SHP77 (cell line): ENCODE measurements at places on chromosomes 1 and 21.

GRCh38 chr1:223125766-223126165, 17.3 kb downstream of the TLR5 start:
- no peak for DNase-seq

GRCh38 chr1:18644973-18645746, 14.5 kb downstream of the PAX7 start:
- DNase-seq = no peak

DNA sequence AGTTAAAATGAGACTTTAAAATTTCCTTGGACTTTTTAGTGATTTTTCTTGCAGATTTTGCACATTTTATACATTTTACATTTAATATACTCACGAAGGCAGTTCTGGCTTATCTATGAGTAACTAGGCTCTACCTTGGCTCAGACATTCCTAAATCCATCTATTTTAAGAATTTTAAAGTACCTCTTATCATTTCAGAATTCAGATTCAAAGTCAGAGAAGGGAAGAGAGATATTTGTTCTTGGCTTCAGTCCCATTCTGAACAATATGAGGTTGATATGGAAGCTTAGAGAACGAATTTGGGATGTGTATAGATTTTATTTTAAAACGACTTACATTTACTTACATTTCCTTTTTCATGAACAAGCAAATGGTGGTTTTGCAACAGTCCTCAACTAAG, 230.2 kb downstream of the LMO4 start:
- DNase-seq = no peak

- no peak for DNase-seq
These were observed 1.5 kb downstream of the CCN1 start for GRCh38 chr1:85581802-85582686.

- DNase-seq = no peak
These were observed 67.6 kb downstream of the TENT5C start for GRCh38 chr1:117673405-117673804.

GRCh38 chr1:210022044-210022443, 84.0 kb downstream of the SYT14 start:
- no peak for DNase-seq

GRCh38 chr1:15837931-15838330, 9.6 kb upstream of the SPEN start:
- no peak for DNase-seq

- no peak for DNase-seq
These were observed 153.4 kb downstream of the ETS2 start for GRCh38 chr21:38958940-38959691.

- DNase-seq = no peak
These were observed 186.4 kb upstream of the ZRANB2 start for GRCh38 chr1:71267220-71267619.

DNA sequence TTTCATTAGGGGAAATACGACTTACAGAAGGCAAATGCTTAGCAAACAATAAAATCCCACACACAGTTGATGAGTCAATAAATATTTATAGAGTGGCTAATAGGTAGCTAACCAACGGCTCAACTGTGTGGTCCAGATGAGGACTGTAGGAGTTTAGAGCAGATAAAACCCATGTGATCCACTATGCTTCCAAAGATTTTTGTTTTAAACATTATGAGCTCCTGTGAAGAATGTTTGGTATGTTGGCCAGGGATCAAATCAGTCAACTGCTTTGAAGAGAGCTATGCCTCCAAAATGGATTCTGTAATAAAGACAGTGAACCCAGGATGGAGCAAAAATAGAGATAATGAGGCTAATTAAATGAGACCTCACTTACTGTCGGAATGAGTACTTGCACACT, 72.3 kb upstream of the COL11A1 start:
- DNase-seq = no peak
